ENCODE measurements at places on chromosomes 16 and 17.

GRCh38 chr17:42282478-42283080 is 5.7 kb upstream of the STAT5A start:
- no peak for DNase-seq

DNA sequence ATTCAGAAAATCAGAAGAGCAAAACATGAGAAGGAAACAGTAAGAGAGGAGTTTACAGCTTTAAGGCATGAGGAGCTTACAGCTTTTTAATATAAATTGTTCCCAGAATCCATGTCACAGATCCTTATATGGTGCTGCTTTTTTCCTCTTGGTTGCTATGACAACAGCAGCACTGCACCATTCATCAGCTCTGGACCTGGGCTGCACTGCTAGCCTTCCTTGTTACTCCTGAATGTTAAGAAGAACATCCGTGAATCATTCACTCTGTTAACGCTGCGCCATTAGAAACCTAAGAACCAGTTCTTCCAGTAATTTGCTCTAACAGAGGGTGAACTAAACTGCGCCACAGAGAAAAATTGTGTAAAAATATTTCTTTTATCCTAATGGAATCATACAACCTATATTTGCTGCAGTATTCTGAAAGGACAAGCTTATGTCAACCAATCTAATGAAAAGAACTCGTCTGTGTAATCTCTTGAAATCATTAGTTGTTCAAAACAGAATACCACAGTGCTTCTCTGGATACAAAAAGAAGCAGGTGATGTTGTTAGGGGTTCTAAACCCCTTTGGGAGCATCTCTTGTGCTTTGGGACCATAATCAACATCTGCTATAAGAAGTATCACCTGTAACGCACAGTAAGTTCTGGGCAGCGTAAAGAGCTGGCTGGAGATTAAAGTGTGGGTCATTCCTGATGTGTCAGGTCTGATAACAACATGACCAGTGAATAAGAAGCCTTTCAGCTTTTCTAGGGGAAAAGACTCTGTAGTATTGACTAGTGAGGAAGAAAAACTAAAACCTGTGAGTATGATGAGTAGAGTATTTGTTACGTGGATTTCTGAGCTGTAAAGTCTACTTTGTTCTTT is 151.2 kb downstream of the TANC2 start:
- DNase-seq: peak; percentile 36

- peak; percentile 81 for DNase-seq
Observed at GRCh38 chr16:72876221-72876620, 171.7 kb downstream of the ZFHX3 start.

- DNase-seq: peak; percentile 13
Observed at GRCh38 chr17:42618442-42619150, 9.1 kb downstream of the TUBG1 start.

GRCh38 chr17:10120109-10120485 is 78.3 kb downstream of the GAS7 start:
- DNase-seq: no peak

DNA sequence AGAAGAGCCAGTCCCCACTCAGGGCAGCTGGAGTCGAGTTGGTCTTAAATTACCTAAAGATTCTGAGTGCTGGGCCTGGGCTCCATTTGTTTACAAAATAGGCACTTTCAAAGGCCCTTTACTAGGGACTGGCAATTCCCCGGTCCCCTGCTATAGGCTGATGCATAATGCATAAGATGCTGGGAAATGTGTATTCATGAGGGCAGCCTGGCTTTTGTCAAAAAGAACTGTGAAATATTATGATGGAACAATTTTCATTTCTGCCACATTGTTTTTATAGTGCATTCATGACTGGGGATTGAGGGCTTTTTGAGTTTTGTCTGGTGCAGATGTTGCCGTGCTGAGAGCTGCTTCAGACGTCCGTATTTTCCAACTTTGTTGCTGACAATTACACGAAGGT is 617.0 kb upstream of the CDH5 start:
- no peak for DNase-seq

- DNase-seq: no peak
Observed at GRCh38 chr16:46828292-46828691, 2.7 kb downstream of the C16orf87 start.

DNA sequence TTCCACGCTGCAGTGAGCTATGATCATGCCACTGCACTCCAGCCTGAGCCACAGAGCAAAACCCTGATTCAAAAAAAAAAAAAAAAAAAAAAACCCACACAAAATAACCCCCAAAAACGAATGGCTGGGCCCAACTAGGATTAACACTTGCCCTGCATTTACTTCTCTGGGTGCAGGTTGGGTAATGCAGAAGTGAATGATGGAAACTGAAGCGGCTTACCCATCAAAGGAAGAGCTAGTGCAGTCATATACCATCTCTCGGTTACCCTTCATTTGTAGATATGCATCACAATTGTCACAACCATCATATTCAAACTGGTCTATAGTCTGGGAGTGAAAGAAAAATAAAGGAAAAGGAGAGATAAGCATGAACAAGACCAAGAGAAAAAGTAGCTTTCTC is 819 bp downstream of the SUPT4H1 start:
- no peak for DNase-seq

GRCh38 chr17:66369830-66370229 is 67.4 kb downstream of the PRKCA start:
- no peak for DNase-seq

- DNase-seq: no peak
Observed at GRCh38 chr17:83187782-83188311, 108.4 kb downstream of the METRNL start.

DNA sequence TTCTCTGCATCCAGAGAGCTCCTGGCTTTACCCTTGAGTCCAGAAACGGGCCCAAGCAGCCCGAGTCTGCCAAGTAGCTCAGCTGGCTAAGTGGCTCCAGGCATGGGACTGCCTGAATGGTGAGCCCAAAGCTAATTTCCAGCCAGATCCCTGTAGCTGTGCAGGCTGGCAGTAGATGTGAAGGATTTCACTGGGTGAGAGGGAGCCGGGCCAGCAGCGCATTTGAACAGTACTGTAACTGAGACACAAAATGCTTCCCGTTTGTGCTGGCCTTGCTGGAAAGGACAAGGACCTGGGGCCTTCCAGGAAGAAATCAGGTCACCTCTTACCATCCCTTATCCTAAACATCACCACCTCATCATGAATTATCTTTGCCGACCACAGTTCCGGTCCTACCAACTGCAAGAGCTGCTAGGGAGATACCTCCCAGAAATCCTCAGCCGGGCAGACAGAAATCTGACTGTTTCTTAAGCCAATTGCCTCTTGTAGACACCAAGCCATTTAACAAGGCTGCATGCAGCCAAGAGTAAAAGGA is 3.7 kb downstream of the TIMP2 start:
- no peak for DNase-seq

DNA sequence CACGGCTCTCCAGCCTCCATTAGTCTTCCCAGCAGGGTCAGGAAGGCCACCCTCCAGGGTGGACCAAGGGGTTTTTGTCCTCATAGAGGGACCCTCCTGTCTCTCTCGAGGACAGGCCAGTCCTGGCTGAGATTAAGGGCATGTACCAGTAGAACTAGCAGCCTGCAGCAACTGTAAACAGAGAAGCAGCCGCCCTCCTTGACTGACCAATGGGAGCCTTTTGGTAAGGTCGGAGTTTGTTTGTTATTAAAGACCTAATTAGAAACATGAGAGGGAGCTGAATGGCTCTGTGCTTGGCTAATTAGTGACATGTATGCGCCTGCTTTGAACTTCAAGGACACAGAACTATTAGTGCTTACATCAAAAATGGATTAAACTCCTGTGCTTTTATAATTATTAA is 80.0 kb downstream of the CCDC182 start:
- DNase-seq: no peak

DNA sequence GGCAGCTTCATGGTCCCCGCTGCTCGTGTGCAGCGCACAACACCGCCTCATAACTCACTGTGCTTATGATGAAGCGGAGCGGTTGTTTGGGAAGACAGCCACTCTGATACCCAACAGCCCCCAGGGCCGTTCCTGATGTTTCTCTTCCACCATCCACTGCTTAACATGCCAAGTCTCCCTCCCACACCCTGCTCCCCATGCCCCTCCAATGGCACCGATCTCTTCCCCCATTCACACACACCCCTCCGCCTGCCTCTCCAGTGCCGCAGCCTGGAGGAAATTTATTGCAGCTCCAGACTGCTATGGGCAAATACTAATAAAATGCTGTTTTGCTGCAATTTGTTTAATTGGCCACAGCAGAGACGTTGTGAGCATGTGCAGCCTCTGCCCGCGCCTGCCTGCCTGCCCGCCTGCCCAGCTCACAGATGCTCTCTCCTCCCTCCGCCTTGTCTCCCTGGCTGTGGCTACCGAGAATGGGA is 80.3 kb upstream of the LHX1 start:
- DNase-seq: no peak

Data from astrocyte of the cerebellum (primary cell).